ENCODE measurements at places on chromosomes 13 and 19.

GRCh38 chr13:108733022-108733560 lies 103.7 kb downstream of the MYO16 start:
- no peak for DNase-seq

- DNase-seq: peak; percentile 62
Measured at GRCh38 chr13:101736566-101736965, 284.1 kb downstream of the ITGBL1 start.

DNA sequence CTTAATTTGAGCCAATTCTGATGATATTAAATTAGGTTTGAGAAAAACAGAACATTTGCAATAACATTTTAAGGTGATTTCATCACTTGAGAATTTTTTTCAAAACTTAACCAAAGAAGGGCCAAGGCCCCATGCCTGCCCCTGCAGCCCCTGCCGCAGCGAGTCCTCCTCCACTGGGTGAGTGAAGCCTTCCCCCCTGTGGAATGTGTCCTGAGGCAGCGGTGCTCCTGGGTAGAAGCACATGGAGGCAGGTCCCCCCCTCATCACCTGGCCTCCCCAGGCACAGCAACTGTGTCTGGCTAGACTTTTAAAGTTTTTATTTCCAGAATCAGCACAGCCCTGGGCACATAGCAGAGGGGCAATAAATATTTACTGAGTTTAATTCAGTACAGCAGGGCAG lies 10.8 kb downstream of the SOX1 start:
- DNase-seq: no peak

DNA sequence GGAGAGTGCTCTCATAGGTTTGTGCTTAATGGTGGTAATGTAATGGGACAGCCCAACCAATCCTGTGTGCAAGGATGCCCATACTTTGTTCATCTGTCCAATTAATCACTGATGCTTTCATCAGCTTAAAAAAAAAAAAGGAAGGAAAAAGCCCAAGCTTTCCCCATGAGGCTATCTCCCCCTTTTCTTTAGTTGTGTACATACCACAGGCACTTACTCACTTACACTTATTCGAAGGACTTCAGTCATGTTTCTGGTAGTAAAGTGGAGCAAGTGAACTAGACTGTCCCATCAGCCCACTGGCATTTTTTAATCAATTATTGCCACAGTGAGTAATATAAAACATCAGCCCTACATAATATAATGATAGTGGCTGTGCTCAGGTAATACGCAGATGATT lies 183.5 kb upstream of the UFM1 start:
- peak; percentile 26 for DNase-seq

DNA sequence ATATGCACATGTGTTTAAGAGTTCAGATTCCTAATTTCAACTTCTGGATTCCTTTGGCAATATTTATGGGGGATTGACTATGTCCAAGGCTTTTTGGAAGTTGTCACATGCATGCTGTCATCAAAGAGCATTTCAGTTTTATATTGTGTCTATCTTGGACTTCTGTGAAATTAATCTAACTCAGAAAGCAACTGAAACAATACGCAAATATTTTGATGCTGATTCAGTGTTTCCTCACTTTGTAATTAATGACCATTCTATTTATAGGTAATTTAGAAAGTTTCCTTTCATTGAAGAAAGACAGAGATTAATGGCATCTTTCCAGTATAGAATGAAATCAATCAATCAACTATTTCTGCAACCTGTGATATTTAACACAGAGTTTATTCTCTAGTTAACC lies 550.1 kb downstream of the PCDH9 start:
- DNase-seq: no peak

- no peak for DNase-seq
Measured at GRCh38 chr19:18800636-18801035, 9.5 kb upstream of the COMP start.

GRCh38 chr19:53992815-53993214 lies 1.4 kb downstream of the CACNG6 start:
- DNase-seq: no peak

DNA sequence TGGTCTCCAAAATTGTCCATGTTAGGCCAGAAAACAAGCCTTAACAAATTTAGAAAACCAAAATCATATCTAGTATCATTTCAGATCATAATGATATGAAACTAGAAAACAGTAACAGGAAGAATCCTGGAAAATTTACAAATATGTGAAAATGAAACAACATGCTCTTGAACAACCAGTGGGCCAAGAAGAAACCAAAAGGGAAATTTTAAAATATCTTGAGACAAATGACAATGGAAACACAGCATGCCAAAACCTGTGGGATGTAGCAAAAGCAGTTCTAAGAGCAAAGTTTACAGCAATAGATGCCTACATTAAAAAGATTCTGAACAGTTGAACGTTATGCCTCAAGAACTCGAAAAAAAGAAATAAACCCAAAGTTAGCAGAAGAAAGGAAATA lies 32.6 kb downstream of the VWA8 start:
- no peak for DNase-seq

- no peak for DNase-seq
Measured at GRCh38 chr13:75938811-75939560, 302.9 kb downstream of the LMO7 start.

DNA sequence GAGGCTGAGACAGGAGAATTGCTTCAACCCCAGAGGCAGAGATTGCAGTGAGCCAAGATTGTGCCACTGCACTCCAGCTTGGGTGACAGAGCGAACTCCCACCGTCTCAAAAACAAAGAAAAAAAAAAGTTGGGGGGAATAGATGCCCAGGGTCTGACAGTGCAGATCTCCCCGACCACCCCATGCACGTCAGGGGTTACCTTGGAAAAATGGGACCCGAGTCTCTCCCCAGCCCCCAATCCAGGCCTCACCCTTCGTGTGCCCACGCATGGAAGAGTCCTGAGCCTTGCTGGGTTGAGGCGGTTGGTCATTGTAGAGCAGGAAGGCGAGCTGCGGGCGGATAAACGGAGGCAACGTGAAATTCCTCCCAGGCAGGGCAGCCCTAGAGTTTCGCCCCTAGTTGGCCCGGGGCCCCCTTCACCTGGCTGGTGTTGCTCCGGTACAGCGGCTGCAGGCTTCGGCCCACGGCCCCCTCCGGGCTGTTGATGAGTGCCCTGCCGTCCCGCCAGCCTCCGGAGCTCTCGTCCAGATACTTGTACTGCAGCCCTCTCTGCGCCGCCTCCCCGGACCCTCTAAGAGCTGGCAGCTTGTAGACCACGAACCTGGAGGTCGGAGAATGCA lies 588 bp downstream of the DNASE2 start:
- DNase-seq: no peak

DNA sequence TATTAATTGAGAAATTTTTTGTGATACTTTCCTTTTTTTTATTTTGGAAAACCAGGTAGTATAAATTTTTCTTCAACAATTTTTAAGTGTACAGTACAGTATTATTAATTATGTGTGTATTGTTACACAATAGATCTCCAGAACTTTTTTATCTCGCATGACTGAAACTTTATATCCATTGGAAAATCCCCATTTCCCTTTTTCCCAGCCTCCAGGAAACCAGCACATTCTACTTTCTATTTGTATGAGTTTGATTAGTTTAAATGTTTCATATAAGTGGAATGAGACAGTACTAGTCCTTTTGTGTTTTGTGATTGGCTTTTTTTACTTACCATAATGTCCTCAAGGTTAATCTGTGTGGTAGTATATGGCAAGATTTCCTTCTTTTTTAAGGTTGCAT lies 399.5 kb upstream of the ARGLU1 start:
- DNase-seq: no peak

DNA sequence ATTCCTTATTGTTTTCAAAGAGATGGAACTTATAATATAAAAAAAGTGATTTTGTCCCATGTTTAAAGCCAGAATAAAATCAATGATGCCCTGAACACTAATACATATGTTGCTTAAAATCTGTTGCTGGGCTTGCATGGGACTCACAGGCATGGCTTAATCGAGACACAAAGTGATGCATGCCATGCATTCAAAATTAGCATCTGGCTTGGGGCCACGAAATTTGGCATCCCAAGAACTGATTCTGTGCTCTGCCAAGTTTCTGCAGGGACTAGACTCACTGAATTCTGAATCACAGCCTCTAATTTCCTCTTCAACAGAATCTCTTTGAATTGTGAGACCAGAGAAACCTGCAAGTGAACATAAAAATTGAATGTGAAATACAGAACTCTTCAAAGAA lies 109.2 kb downstream of the PCDH17 start:
- no peak for DNase-seq

DNA sequence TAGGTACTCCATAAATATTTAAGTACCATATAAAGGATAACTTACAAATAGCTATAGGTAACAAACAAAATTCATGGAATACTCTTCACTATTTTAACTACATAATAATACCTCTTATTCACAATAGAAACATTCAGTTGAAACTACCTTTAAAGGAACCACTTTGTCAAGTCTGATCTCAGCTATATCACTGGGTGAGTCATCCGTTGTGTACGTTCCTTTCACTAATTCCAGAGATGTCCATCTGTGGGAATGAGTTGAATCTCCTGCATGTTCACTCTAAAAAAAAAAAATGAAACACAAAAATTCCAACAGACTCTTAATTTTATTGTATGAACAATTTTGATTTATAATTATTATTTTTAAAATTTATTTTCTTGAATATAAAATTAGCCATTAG lies 149.4 kb upstream of the FBXL3 start:
- DNase-seq: peak; percentile 85

DNA sequence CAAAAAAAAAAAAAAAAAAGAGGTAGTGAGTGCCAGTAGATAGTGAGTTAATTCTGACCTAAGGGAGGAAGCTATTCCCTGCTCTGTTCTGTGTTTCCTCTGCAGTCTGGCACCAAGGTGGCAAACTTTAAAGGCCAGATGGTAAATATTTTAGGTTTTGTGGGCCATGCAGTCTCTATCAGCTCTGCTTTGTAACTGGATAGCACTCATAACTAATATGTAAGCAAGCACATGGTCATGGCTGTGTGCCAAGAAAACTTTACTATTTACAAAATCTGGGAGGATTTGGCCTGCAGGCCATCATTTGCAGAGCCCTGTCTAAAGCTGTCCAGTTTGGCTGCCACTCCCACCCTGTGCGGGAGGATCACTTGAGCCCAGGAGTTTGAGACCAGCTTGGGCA lies 4.3 kb downstream of the PIN1 start:
- no peak for DNase-seq

DNA sequence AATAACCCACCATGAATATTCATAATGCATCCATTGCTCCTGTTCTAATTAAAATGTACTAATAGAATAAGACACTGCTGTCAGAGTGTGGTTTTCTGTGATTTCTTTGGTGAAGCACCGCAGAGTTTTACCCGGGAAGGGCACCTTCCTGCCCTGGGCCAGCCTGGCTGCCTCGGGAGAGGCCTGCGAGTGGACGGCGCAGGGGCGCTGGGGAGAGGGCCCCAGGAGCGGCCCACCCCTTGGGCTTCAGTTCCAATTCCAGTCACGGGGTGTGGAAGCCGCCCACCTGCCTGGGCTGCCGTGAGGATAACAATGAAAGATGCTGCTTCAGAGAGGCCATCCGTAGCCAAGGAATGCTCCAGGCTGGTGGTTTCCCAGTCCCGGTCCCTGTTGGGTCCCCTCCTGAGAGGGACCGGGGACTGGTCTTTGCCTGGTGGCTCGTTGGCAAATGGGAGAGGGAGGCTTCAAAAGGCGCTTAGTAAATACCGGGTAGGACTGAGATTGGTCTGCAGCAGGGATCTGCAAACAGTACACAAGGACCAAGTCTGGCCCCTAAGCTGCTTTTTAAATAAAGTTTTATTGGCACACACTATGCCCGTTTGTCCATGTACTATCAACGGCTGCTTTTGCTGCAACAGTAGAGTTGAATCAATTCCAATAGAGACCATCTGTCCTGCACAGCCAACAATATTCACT lies 18.0 kb downstream of the TCF3 start:
- DNase-seq: no peak

DNA sequence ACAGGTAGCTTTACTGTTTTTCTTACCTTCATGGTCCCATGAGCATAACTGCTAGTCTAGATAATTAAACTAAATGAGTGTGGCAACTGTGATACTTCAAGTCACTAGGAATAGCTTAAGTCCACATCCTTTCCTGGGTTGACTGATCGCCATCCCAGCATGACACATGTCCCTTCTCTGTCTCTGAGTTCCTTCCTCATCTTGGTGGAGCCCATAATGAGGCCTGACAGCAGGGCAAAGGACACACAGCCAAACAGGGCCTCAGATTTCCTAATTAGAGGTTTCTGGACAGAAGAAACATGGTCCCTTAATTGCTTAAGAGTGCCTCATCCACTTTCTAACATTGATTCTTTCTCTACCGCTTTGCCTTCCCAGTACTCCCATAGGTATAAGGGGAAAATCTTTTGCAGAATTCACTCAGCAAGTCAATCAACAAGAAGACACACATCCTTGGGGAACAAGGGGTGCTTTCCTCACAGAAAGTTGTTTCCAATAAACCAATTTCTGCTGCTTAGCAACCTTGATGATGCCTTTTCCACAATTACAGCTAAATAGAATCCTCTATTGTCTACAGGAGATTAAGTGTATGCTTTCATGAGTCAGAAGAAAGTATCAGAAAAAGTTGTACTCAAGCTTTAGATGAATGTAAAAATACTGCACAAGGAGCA lies 208.3 kb upstream of the SERP2 start:
- peak; percentile 7 for DNase-seq

DNA sequence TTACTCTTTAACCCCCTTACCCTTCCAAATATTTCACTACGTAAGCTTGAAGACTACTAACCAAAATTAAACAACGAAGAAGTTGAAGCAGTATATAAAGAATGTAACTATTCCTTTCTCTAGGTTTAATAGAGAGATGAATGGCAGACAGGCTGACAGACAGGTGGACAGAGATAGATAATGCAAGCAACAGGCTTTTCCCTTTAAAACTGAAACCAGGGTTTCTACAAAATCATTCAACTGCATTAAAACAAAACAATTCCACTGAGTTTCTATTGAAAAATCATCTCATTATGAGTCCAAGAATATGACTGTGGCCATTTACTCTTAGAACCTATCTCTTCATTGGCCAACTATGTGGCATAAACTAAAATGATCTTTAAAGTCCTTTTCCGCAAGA lies 15.2 kb downstream of the LNX2 start:
- no peak for DNase-seq

- peak; percentile 23 for DNase-seq
Measured at GRCh38 chr13:87999240-87999700, 328.1 kb downstream of the SLITRK5 start.

GRCh38 chr13:114004420-114005205 lies 30.7 kb upstream of the C13orf46 start:
- no peak for DNase-seq

DNA sequence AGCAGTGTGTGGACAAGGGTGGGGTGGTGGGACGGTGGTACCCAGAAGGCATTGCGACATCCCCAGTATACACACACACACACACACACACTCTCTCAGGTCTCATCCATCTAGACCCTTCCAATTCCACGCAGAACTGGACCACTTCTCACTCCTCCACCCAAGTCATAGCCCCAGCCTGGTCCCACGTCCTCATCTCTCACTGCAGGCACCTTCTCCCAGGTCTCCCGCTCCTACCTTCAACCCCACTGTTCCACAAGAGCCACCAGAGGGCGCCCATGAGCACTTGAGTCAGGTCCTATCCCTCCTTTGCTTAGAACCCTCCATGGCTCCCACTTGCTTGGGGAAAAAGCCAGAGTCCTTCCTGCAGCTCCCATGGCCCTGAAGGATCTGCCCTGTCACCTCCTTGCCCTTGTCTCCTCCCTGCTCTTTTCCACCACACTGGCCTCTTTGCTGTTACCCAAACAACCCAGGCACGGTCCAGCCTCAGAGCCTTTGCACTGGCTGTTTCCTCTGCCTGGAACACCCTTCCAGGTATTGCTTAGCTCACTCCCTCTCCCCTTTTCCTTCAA lies 62.6 kb downstream of the IER2 start:
- DNase-seq: peak; percentile 66
